Endothelial cell of umbilical vein (primary cell): ENCODE measurements at places on chromosomes 4 and X. TPM values are rescaled to one million over a fixed set of nuclear protein-coding genes. Genes with fewer than 3 reads are reported as not detected.
A peak's percentile ranks its signal among the peaks of the same experiment; 100 is the strongest.

USP38 gene
- total RNA-seq: 17.0 and 18.1 TPM in 2 replicates

SULT1E1 gene
- total RNA-seq: 34.5 and 42.1 TPM in 2 replicates

PNMA6A gene
- total RNA-seq: 1.3 and 1.8 TPM in 2 replicates

SNCA gene
- 116 and 124 TPM in 2 replicates for total RNA-seq

LRIT3 gene
- total RNA-seq: 0.13 and 0.16 TPM in 2 replicates

ADH1A gene
- not detected in 2 replicates for total RNA-seq

CXorf66 gene
- total RNA-seq: not detected in 2 replicates

GRCh38 chr4:88144048-88144447 lies 14.4 kb downstream of the ABCG2 start:
- DNase-seq: no peak

GRCh38 chrX:276581-277201 lies 4.5 kb upstream of the PLCXD1 start:
- DNase-seq: no peak

DNA sequence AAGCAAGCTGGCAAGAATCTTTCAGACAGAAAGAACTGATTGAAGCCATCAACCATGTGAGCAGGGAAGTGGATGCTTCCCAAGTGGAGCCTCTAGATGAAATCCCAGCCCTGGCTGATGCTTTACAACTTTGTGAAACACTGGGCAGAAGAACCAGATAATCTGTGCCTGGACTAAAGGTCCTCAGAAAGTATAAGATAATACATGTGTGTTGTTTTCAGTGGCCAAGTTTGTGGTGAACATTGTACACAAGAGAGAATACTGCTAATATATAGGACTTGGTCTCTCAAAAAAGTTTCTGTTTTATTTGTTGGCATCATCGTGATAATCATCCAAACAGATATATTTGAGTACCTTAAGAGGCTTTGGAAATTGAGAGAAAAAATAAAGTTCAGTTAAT lies 1367.8 kb upstream of the IGFBP7 start:
- no peak for DNase-seq

GRCh38 chrX:124229374-124229773 lies 103.1 kb upstream of the TEX13D start:
- no peak for DNase-seq

GRCh38 chr4:36283912-36284465 lies 2.6 kb downstream of the DTHD1 start:
- no peak for DNase-seq

DNA sequence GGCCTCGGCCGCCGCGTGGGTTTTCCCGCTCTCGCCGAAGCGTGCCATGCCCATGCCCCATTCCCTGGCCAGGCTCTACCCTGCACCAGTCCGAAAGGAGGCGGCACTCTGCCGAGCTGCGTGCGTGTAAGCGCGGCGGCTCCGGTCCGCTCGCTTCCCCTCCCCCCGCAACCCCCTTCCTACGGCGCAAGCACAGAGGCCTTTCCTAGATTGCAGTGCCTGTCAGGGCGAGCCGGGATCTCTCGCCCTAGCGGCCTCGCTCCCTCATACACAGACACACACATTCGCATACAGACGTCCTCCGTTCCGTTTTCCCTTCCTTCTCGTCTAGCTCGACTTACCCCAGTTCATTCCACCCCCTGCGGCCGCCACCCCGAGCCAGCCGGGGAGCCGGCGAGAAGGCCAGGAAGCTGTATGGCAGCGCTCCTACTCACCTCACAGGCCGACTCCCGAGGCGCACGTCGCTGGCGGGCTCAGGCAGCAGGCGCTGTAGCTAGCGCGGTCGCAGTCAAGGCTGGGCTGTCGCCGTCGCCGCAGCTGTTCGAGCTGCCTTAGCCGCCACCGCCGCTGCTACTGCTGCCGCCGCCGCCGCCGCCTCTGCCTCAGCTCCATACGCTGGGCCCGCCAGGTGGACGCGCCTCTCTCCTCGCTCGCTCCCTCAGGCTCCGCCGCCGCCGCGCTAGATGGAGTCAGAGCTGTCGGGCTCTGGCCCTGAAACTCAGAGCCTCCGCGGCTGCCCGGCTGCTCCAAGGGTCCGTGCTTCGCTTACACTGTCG lies 615 bp downstream of the NEXMIF start:
- DNase-seq: peak; percentile 5

GRCh38 chrX:25019707-25020390 lies 4.1 kb upstream of the ARX start:
- no peak for DNase-seq

- DNase-seq: no peak
These were observed 6.8 kb upstream of the DCAF8L1 start for GRCh38 chrX:27987862-27988646.

- DNase-seq: no peak
These were observed 139.2 kb upstream of the ANK2 start for GRCh38 chr4:112910109-112910736.

DNA sequence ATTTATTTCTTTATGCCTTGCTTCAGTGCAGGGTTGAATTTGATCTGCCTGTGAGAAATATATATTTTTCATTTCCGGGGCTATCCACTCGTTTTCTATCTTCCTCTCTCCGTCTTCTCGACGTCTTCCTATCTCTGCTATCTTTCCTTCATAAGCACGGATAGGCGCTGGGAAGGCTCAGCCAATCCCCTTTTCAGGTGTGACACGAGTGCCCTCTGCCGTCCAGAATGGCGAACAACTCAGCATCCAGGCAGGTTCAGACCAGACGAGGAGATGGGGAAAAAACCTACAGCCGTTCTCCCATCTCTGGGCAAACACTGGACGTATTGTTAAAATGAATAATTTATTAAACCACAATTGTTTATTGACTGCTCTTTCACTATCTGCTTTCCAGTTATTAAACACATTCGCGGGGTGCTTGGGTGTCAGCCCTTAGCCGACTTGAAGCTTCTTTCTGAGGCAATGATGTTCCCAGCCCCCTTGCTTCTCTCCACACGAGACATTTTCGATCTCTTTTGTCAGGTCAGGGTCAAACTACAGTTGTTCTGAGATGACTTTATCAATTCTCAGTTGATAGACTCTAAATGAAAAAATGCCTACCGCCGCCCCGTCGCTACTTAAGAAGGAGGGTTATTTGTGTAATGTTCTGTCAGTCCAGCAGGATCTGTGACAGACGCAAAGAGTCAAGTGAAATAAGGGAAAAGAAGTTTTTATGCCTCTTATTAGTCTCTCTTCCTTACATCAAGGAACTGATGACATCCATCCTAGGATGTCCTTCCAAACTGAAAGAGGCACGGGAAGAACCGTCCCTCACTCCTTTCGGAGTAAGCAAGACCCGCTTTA lies 96.3 kb upstream of the NOCT start:
- DNase-seq: peak; percentile 74

GRCh38 chr4:138291431-138291830 lies 49.3 kb upstream of the SLC7A11 start:
- DNase-seq: no peak
